Central memory CD4-positive, alpha-beta T cell (primary cell): ENCODE measurements at places on chromosomes 3 and 15.

DNA sequence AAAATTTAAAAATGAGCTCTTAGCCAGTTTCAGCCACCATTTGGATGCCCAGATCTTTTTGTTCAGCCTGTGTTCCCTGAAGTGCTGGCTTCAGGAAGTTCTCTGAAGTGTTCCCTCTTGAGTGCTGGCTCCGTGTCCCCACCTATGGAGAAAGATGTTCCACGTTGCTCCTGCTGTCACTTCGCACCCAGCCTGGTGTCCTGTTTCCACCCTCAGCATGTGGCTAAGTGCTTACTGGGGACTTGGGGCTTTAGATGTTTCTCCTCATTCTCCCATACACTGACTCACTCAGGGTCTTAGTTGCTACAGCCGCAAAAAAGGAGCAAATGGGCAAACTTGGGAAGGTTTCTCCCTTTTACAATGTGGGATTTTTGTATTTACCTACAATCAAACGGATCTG, 16.6 kb downstream of the CHCHD6 start:
- no peak for DNase-seq

GRCh38 chr3:54793171-54793570, 134.7 kb downstream of the LRTM1 start:
- DNase-seq = no peak

DNA sequence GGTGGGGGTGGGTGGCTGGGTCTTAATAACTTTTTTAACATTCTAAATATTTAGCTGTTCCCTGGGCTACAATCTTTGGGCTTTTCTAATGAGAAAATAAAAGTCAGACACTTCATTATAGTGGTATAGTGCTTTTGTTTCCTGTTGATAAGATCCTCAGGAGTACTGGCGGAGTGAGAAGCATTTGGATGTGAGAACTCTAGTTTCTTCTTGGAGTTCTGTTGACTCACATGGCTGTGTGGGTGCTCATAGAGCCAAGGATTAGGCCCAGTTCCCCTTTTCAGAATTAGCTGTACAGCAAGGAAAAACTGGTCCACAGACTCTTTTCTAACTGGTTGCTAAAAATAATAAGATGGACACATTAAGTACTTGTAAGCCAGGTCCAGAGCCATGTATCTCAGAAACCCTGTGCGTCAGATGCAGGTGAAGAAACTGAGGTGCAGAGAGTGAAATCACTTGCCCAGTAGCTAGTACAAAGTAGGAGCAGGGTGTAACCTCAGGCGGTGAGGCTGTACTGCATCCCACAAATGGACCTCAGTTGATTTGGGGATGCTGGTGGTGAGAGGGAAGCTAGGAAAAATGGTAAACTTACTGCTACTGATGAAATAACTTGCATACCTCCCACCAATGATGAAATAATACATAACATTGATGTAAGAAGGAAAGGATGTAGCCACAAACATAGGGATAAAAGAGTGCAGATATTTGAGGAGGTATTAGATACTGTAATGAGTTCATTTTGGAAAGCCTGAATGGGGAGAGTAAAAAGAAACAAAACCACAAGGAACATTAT, 2.3 kb downstream of the ITPR1 start:
- DNase-seq = no peak

DNA sequence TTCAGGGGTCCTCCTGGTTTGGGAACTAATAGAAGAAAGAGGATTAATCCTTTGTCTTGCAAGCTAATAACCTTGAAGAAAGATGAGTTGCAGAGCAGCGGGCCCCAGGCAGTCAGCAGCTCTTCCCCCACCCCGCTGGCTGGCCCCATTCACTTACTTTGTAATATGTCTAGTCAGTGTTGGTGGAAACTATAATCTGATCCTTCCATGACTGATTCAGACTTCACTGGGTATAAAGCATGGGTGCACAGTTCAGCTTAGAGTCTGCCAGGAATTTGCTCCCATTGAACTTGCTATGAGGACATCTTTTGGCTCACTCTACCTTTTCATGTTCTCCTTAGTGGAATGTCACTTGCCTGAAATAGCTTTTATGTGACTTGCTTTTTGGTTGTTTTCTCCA, 117.7 kb downstream of the CCNL1 start:
- DNase-seq = no peak

DNA sequence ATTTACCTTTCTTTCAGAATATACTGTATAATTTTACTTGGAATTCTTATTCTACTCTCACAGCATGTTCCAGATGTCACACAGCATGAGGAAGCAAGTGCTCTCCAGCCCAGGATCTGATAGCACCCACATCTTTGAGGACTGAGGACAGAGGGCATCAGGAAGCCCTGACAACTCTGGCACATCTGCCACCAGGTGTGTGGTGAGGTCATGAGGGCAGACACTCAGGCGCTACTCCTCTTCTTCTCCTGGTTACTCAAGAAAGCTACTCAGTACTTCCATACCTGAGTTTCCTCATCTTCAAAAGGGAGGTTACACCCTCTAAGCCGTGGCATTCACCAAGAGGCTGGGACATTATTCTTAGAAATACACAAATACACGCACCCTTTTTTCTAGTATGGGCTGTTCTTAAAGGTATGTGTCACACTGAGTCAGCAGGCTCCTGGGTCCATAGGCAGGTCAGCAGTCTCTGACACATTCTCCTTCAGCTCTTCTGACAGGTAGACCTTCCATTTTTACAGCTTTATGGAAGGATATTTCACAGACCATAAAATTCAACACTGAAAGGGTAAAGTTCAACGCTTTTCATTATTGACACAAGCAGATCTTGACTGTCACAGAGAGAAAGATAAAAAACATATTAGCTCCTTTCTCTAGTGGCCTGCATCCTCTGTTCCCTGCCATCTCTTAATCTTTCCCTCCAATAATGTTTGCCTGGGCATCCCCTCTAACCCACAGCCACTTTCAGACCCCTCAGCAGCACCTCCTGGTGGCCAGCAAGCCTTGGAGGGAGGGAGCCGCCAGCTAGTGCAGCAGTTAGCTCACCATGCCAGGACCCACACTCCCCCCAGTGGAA, 103.2 kb upstream of the TJP1 start:
- no peak for DNase-seq

DNA sequence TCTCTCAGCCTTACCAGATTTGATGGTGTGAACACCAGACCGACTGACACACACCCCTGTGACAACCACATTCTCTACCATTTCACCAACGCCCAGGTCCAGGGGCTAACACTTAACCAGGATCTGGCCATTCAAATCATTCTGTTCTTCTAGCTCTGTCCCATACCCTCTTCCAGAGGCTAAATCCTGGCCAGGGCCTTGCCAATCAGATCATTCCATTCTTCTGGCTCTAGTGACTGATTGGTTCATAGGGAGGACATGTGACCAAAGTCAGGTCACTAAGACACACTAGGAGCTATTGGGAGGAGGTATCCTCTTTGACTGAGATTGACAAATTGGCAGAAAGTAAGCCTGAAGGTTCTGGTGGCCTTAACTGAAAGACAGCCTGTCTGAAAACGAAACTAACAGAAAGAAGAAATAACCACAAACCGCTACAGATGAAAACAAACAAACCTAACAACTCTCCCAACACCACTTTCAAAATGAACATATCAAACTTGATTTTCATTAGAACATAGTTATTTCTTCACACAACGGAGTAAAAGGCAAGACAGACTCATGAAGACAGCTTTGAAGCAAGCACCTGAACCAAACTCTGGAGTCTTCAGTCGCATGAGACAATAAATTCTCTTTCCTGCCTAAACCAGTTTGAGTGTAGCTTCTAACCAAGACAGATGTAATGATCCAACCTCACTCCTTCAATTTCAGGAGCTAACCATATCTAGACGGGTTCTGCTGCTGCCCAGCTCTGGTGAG, 68.5 kb downstream of the TRANK1 start:
- DNase-seq = peak; percentile 73

GRCh38 chr15:71290002-71290401, 174.7 kb downstream of the THSD4 start:
- DNase-seq = no peak

GRCh38 chr3:138477120-138477519, 42.7 kb downstream of the ESYT3 start:
- no peak for DNase-seq

DNA sequence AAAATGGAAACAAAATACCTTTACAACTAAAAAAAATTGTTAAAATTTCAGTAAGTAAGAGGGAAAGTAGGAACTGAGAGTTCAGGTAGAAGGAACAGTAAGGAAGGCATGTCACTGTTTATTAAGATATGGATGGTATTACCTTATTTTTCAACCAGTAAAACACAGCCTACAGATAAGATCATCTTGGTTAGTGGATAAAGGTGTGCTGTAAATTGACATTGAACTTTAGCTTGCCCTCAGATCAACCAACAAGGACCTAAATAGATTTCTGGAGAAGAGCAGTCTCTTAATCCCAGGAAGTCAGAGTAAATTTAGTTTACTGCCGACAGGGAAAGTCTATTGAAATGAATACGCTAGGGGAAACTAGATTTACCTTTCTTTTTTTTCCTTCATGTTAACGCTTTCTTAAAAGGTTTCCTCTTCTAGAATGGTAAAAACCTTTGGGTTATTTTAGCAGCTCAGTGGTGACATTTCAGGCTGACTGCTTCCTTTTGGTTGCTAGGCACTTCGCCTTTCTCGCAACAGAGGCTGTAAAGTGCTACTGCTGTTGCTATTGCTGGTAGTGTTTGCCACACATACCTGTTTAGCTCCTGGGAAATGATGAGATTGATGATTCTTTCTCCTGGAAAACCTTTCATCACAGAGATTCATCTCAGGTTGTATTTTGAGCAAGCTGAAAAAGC, 12.9 kb downstream of the DZIP3 start:
- DNase-seq = peak; percentile 44

GRCh38 chr3:125156456-125156855, 56.1 kb downstream of the SLC12A8 start:
- no peak for DNase-seq

- DNase-seq = no peak
Observed at GRCh38 chr3:52367891-52368880, 52.1 kb downstream of the DNAH1 start.

DNA sequence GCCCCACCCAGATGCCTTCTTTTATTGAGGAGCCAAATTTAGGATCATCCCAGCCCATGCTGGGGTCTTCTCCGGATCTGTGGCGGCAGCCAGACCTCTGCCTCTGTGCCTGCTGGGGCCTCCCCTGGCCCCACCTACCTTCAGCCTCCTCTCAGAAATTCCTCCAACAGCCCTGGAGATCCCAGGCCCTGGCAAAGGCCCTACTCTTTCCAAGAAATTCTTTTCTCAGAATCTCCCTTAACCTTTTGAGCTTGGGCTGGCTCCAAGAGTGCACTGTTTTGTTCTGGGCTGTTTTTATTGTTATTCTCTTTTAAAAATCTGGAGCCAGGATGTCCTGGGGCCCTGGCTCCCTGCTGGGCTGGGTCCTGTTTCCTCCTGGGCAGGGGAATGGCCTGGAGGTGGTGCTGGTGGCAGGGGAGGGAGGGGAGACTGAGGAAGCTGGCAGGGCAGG, 57.8 kb downstream of the GRIP2 start:
- no peak for DNase-seq
